ENCODE measurements at places on chromosomes 6 and 20. TPM values are rescaled to one million over a fixed set of nuclear protein-coding genes. Genes with fewer than 3 reads are reported as not detected.

TPD52L1 gene
- 22.7 TPM for total RNA-seq

DNA sequence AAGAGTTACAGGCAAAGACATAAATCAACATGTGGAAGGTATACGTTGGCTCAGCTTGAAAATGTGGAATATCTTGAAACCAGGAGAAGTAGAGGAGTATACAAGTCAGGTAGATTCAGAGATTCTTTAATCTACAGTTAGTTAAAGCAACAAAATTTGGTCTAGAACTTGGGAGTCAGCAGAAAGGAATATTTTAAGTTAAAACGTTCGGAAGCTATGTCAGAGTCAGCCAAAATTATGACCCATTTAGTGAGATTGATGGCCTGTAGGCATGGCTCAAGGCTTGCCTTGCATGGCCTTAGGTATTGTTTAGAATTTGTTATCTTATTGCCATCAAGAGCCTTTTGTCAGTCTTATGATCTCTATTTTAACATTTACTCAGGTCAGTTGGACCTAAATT is 94.1 kb upstream of the TMEM181 start:
- ATAC-seq: no peak

DNA sequence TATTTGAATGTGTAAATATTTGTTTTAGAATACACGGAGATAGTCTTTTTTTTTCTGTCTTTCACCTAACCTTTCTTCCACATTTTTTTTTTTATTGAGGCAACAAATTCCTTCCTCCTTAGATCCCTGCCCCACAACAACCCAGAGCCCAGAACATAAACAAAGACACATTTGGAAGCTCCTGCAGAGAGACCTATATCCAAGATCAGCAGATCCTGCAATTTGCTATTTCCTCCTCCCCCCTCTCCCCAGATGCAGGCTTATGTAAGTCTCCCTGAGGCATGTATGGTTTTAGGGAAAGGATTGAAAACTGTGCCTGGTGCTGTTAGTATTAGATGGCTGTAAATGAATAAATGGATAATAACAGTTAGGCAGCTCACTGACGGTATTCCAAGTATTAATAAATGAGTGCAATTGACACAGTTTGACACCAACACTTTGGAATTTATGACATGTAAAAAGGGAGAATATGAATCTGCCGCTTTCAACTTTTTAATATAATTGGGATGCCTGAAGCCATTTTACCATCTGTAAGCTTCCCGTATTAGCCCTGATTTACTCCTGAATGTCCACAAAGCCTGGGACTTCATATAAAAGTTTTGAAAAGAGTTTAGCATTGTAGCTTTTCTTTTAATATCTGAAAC is 608.3 kb upstream of the CITED2 start:
- ATAC-seq: no peak

BTNL2 gene
- total RNA-seq: not detected

DNA sequence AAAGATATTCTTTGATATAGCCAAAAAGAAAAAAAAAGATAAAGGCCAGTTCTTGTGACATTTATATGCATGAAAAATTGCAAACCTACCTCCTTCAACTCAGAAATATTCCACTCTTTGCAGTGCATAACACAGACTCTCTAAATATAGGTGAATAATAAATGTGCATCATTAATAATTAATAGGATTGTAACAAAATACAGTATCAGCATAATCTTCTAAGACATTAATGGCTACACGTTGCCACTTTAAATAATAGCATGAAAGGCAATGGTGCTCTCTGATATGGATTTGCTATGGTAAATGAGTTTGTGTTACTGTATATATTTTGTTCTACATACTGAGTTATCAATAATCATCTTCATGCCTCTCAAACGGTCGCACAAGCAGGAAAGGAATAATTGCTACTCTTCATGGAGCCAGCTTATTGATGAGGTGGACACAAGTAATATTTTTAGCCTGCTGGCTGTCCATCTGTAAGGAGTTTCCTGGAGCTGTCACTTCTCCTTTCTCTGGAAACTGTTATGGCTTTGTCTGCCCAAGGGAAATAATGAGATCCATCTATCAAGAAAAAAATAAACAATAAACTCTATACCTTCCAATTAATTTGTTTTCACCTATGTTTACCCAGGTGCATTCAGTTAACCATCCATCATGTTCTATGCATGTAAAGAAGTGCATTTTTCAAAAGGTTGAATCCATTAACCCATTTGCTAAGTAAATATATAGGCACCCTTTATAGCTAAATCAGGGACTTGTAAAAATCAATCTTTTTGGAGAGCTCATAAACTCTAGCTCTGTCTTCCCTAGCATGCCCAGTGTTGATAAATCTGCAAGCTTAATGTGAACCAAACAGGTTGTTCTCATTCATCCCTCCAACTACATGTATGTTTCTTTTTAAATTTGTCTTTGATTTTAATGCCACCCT is 253.0 kb downstream of the NKAIN2 start:
- no peak for ATAC-seq

GRCh38 chr6:124423621-124424020 is 538.6 kb upstream of the RNF217 start:
- ATAC-seq: no peak

- peak; percentile 4 for ATAC-seq
Measured at GRCh38 chr20:17681726-17682102, 328 bp downstream of the RRBP1 start.

SEMG1 gene
- not detected for total RNA-seq

DNA sequence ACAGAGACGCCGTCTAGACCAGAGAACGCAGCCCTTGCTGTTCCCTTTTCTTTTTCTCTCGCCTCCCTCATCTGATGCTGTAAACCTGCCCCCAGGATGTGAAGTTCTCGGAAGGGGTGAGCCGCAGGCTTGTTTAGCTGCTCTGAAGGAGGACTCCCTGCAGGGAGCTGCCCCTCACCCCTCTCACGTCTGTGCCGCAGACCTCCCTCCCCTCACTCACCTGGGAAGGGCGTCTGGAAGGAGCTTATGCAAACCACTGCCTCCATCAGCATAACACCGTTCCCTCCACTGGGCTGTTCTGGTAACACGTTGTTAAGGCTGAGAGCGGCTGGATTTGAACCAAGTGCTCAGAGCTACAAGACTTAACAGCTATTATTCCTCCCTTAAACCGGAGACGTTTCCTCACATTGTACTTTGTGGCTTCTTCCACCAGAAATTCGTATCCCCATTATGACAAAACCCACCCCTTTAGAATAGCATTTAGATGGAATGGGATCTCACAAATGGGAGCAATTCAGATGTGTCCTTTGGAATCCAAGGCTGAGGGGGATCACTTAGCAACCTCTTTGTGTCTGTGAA is 99.8 kb downstream of the SMOC2 start:
- ATAC-seq: no peak

DNA sequence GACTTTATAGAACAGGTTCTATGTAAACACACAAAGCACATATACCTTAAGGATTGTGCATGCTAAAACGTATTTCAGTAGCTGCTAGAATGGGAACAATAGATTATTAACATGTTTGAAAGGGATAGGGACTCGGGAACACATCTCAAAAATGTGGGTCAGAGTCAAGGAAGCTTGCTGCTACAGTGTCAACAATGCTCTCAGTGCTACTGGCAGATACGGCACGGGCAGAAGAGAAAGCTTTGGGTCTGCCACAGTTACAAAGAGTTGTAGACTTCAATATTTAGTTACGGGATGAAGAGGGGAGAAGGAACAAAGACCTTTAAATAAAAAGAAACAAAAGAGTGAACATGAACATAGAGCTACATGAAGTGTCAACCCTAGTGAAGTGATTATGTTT is 170.5 kb downstream of the BACH2 start:
- no peak for ATAC-seq
